GM12865 (cell line): ENCODE measurements at places on chromosomes 11 and 22.

- peak; percentile 46 for DNase-seq
Observed at GRCh38 chr22:21876486-21877176, 9.2 kb upstream of the MAPK1 start.

GRCh38 chr22:50367778-50368500 is 24.8 kb downstream of the PPP6R2 start:
- no peak for DNase-seq

DNA sequence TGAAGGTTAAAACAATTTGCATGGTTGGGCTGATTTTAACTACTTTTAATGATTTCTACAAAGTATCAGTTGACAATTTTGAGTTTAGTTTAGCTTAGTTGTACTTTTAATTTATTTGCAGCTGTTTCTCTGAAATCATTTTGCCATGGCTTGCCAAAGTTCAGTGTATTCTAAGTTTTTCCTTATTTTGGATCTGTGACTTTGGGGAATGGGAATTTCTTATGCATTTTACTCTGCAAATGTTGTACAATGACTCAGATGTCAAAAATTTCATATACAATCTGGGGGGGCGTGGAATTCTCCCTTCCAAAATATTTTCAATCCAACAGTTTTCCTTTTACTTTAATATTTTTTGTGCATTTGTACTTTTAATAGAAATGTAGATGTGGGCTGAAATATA is 8.9 kb upstream of the DCHS1 start:
- DNase-seq, result no peak

- DNase-seq, result peak; percentile 62
Observed at GRCh38 chr11:132028380-132029240, 658.2 kb downstream of the NTM start.

- no peak for DNase-seq
Observed at GRCh38 chr11:46066335-46066734, 54.9 kb downstream of the PHF21A start.

DNA sequence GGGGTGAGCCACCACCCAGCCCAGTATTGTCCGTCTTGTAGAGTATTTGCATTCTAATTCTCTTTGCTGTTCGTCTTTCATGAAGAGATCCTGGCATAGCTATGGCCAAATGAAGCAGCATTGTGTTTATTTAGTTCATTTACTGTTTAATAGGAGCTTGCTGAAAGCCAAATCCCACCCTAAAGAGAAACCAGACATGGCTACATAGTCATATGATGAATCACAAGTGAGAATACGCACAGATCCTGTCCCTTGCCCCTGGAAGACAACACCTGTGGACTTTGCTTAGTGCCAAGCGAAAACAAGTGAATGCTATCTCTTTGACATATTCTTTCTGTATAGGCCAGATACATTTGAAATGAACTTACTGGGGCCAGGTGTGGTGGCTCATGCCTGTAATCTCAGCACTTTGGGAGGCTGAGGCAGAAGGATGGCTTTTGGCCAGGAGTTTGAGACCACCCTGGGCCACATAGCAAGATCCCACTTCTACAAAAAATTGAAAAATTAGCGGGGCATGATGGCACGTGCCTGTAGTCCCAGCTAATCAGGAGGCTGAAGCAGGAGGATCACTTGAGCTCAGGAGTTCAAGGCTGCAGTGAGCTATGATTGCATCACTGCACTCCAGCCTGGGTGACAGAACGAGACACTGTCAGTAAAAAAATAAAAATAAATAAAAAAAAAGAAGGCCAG is 5.1 kb upstream of the ARFGAP3 start:
- no peak for DNase-seq

DNA sequence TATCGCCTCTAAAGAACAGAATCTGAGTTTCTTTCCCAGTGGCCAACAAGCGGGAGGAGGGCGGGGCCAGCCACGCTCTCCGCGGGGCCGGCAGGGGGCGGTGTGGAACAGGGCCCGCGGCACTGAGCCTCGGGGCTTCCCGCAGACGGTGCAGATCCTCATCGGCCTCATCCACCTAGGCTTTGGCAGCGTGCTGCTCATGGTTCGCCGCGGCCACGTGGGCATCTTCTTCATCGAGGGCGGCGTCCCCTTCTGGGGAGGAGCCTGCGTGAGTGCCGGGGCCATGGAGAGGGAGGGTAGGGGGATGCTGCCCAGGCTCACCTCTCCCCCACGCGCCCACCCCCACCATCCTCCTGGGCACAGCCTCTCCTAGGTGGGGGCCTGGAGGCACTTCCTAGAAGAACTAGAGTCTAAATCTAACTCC is 10.7 kb downstream of the MS4A15 start:
- DNase-seq, result no peak

DNA sequence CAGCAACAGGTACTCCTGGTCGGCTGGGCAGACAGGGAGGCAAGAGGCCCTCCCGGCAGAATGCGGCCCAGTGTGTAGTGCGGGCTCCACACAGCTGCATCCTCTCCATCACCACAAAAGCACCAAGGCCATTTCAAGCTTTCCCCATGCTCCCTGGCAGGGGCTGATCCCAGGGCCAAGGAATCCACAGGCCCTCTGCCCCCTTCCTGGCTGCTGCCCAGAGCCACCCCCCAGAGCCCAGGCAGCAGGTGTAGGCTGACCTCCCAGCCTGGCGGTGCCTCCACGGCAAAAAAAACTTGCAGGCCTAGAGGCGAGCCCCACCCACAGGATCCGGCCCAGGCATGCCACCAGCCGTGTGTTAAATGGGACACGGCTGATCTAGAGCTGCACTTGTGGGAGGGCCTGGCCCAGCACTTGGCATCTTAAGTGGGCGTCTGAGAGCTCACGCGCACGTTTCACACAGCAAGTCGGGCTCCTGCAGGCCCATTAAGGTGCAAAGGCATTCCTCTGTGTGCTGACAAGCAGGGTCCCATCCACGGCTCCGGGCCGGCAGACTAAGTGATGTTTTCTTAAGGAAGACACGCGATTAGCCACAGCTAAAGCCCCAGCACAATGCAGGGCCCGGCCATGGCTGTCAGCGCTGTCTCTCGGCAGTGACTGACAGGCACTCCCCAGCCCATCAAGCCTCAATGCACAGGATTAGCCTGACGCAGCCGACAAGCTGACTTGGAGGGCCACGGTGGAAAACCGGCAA is 19.8 kb upstream of the GNB1L start:
- DNase-seq, result no peak

- DNase-seq, result peak; percentile 52
Observed at GRCh38 chr22:31313366-31314147, 21.3 kb upstream of the PIK3IP1 start.

DNA sequence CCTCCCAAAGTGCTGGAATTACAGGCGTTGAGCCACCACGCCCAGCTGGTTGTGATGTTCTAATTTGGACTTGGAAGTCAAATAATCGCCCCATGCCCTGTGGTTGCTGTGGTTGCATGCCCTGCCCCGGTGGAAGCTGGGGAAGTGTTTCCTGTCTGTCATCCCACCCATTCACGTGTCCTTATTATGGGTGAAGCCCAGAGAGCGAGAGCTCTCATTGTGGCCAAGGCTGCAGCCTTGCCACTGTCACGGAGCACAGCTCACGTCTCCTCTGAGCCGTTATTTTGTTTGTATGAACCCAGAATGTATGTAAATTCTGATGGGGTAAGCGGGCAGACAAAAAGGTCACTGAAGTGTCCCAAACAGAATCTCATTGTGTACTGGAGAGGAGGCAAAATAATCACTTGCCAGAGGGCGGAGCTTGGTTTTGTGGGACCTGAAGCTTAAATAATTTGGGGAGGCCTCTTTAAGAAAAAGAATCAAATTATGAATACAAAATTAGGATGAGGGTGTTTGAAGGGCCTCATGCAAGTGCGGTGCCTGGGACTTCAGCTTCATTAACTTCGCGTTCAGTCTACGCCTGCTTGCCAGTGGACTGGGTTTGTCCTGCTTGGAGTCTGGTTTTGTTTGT is 25.8 kb upstream of the TREH start:
- DNase-seq, result peak; percentile 53
